Activated T-helper 1 cell treated with anti-CD3 and anti-CD28 coated beads, Interleukin-2, amount 50 U/mL, for 16 hours (primary cell): ENCODE measurements at places on chromosomes 5 and 9.

- DNase-seq = no peak
These were observed 364.2 kb downstream of the TMEM232 start for GRCh38 chr5:110362261-110362660.

DNA sequence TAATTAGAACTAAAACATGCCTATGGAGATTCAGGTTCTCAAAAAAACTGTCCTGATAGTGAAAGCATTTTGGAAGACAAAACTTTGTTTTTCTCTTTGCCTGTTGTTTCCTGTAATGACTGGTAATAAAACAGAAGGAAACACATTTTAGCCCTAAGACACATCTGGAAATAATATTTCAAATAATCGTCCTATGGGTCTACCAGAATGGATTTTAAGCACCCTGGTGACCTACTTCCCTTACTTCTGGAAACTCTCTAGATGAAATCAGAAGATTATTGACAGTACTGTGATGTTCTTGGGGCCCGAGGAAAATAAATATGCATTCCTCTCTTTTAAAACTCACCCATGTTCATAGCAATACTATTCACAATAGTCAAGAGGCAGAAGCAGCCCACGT is 110.1 kb upstream of the TLE4 start:
- no peak for DNase-seq

DNA sequence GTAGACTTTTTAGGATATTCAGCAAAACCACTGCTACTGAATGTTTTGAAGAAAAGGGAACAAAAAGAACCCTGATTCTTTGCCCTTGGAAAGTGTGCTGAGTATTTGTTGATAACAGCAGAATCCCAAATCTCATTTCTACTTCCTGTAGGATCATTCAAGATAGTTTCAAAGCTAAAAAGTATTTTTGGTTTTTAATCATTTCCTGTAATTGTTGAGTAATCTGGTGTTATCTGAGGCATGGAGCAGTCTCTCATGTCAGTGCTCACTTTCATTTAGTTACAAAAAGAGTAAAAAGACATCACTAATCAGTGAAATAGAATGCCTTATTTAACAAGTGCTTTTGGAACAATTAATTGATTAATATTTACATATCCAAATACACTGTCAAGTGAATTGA is 56.1 kb downstream of the ITGA2 start:
- DNase-seq = no peak

DNA sequence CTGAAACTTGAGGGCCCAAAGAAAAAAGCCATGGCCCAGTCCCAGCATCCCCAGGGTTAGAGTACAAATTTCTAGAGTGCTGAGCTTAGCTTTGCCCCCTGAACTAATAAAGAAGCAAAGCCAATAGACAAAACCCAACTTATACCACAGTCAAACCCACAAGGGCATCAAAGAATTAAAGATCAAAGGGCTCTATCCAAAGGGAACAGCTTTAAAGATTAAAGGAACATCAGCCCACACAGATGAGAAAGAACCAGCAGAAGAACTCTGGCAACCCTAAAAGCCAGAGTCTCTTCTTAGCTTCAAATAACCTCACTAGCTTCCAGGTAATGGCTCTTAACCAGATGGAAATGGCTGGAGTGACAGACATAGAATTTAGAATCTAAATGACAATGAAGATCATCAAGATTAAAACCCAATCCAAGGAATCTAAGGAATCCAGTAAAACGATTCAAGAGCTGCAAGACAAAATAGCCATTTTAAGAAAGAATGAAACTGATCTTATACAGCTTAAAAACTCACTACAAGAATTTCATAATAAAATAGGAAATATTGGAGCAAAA is 93.9 kb downstream of the YIPF5 start:
- DNase-seq = no peak
